Fibroblast of villous mesenchyme (primary cell): ENCODE measurements at places on chromosomes 13 and 19. TPM values are rescaled to one million over a fixed set of nuclear protein-coding genes. Genes with fewer than 3 reads are reported as not detected.

GRCh38 chr19:16615808-16616207, 12.2 kb downstream of the MED26 start:
- DNase-seq, result no peak

GRCh38 chr13:28630869-28631268, 28.1 kb upstream of the POMP start:
- no peak for DNase-seq

DNA sequence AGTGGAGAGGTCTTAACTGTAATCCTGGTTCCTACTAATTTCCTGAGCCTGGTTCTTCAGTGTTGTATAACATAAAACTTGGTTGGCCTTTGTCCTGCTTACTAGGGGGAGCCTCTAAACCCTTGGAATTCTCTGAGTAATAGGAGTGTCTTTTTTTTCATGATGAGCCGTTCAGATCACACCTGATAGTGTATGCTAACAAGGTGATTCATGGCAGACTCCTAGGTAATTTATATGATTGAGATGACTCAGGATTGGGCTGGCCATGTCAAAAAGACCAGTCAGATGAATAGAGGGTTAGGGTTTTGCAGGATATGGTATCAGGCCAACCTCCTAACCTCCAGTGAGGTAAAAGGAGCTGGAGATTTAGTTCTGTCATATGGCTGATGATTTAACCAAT, 135.8 kb upstream of the KLF12 start:
- no peak for DNase-seq

- DNase-seq, result no peak
These were observed 679.3 kb upstream of the GPC6 start for GRCh38 chr13:92547266-92547665.

DNA sequence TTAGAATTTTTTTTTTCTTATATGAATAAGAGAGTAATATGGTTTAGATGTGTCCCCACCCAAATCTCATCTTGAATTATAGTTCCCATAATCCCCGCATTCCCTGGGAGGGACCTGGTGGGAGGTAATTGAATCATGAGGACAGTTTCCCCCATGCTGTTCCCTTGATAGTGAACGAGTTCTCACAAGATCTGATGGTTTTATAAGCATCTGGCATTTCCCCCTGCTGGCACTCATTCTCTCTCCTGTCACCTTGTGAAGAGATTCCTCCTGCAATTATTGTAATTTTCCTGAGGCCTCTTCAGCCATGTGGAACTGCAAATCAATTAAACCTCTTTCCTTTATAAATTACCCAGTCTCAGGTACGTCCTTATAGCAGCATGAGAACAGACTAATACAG, 205.7 kb downstream of the MYO16 start:
- DNase-seq, result no peak

Gene OSCAR
- total RNA-seq, result under 0.01 and 0.64 TPM in 2 replicates
